ENCODE measurements at places on chromosomes 4 and X.

GRCh38 chr4:42895452-42895851 lies 2.9 kb downstream of the GRXCR1 start:
- no peak for DNase-seq

DNA sequence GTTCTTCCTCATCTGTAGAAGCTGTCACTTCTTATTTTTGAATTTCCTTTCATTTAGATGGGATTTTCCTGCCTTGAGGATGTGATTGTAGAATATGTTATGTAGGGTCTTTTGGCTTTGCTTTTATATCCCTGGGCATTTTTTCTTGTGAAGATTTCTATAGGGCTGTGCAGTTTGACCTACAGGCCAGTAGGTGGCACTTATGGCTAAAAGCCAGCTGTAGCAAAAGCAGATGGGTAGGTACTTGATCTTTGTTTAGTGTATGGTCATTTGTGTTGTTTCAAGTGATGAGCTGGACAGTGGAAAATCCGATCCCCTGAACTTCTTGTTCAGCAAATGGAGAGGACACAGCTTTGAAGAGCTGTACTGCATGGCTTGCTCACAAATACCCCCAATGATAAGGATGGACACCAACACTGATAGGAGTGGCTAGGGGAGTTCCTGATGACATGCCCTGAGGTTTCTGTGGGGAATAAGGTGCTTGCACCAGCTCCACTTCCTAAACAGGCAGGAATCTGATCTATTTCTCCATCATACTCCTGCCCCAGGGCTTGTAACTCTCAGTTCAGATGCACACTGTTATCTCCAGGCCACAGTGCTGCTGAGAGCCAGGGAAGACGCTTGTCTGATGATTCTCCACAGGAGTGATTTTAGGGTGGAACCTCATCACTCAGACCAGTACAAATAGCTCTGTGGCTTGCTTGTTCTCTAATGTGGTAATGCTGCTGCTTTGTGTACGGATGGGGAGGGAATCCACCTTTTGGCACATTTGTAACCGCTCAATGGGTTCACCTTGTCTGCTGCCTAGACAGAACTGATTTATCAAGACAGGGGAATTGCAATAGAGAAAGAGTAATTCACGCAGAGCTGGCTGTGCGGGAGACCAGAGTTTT lies 417.1 kb upstream of the MAGEB16 start:
- no peak for DNase-seq

GRCh38 chr4:1360423-1361283 lies 13.6 kb downstream of the UVSSA start:
- no peak for DNase-seq

- no peak for DNase-seq
Measured at GRCh38 chr4:126599746-126600145, 1033.0 kb upstream of the INTU start.

- no peak for DNase-seq
Measured at GRCh38 chr4:17027495-17027894, 129.1 kb upstream of the LDB2 start.

GRCh38 chr4:135927651-135928050 lies 1604.6 kb downstream of the PCDH18 start:
- DNase-seq: no peak

DNA sequence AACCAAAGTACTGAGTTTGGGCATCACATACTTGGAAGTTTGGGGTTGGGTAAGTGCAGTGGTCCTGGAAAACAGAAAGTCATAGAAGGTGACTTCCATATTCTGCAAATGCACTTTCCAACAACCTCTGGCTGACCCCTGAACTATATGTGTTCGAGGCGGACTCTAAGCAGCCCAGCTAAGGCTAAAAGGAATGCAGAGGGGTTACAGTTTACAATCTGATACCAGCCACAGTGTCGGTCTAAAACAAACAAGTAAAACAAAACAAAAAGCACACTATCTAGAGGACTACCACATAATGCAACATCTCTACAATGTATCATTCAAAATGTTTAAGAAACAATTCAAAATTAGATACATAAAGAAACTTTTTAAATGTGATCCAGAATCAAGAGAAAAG lies 185.6 kb downstream of the ADAMTS3 start:
- no peak for DNase-seq

GRCh38 chrX:108221301-108221864 lies 129.8 kb downstream of the ATG4A start:
- DNase-seq: no peak

- no peak for DNase-seq
Measured at GRCh38 chr4:52560844-52561280, 98.2 kb downstream of the USP46 start.
